Activated CD4-positive, alpha-beta T cell treated with anti-CD3 and anti-CD28 coated beads for 48 hours (primary cell): ENCODE measurements at places on chromosomes 12 and 14.

DNA sequence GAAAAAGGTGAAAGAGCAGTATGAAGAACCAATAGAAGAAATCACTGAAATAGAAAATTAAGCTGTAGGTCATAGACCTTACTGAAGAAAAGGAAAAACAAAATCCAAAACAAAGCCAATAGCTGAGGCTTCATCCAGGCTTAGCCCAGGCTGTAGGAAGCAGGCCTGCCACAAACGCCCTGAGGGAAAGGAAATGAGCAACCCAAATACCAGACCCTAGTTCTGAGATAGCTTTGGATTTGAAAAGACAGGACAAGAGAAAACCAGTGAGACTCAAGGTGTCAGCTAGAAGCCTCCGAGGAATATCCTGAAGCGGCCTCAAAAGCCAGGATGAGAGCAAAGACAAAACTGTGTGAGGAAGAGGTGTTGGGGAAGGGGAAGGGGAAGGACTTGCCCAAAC is 79.2 kb downstream of the FERMT2 start:
- DNase-seq, result no peak

DNA sequence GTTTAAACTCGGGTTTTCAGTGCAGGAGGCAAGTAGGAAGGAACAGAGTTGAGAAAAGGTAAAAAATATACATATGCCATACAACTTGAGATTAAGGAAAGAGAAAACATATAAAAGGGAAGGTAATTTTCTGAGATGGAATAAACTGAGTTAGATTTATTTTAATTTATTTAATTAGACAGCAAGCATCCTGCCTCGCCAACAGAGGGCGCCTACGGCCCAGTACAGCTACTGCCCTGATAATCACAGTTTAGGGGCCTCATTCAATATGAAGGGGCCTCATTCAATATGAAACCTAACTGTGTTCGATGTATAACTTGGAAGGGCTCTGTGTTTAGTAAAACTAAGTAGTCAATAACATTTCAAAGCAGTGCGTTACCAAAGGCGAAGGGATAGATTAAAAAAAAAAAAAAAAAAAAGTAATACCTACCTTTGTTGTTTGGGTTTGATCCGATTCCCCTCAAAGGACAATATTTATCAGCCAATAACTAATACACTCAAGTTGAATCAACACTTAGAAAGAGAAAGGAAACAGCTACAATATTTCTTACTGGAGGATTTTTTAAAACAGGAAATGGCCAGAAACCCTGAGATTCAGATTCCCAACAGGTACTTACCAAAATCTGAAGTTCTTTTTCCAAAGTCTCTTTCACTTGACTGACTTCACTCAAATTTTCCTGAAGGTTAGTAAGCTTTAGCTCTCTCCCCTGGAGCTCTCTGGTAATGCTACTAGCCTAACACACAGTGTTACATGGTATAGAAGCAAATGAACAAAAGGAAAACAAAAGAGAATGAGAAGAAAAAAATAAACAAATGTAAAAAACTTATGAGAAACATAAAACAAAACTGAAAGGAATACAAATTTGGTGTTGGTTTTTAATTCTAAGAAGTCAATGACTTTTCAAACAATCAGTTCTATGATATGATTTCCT is 70.0 kb upstream of the VPS33A start:
- DNase-seq, result peak; percentile 64

DNA sequence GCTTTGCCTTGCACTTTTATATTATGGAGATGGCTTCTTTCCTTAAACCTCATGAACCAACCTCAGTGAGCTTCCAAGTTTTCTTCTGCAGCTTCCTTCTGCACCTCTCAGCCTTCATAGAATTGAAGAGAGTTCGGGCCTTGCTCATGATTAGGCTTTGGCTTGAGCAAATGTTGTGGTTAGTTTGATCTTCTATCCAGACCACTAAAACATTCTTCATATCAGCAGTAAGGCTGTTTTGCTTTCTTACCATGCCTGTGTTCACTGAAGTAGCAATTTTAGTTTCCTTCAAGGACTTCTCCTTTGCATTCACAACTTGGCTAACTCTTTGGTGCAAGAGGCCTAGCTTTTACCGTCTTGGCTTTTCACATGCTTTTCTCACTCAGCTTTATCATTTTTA is 125.4 kb downstream of the SNAPC1 start:
- DNase-seq, result no peak

GRCh38 chr12:66549050-66549389 is 129.9 kb downstream of the GRIP1 start:
- DNase-seq, result no peak

DNA sequence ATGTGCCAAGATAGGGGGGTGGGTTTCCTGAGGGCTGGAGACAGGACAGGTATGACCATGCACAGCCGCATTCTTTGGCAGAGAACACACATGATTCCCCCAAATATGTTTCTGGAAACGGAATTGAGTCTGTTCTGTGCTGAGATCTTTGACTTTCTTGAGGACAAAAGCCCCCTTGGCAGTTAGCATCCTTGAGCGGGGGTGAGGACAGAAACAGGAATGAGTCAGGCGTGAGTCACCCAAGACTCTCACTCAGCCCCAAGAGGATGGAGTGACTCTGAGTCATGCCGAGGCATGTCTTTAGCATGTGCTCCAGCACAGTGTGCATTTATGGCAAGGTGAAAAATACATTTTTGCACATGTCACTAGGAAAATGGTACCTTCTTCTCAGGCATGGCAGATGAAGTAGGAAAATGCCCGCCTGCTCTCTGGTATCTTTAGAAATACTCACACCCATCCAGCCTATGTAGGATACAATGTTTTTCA is 52.1 kb downstream of the DAD1 start:
- DNase-seq, result peak; percentile 92

- no peak for DNase-seq
These were observed 5.2 kb downstream of the NCOR2 start for GRCh38 chr12:124562018-124562795.

- no peak for DNase-seq
These were observed 1.8 kb downstream of the SERPINA3 start for GRCh38 chr14:94613720-94614644.

DNA sequence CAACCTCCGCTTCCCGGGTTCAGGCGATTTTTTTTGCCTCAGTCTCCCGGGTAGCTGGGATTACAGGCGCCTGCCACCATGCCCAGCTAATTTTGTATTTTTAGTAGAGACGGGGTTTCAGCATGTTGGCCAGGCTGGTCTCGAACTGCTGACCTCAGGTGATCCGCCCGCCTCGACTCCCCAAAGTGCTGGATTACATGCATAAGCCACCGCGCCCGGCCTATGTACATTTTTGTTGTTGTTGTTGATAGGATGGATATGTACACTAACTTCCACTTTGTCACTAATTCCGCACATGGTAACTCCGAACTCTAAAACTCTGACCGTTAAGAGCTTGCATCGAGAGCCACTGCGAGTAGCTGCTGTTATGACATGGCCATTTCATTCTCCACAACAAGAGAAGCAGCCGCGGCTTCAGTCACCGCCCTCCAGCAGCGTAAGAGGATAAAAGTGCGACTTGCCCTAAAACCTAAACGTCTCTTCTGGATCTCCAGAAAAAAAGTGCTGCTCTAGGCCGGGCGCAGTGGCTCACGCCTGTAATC is 742 bp upstream of the MARS1 start:
- no peak for DNase-seq

DNA sequence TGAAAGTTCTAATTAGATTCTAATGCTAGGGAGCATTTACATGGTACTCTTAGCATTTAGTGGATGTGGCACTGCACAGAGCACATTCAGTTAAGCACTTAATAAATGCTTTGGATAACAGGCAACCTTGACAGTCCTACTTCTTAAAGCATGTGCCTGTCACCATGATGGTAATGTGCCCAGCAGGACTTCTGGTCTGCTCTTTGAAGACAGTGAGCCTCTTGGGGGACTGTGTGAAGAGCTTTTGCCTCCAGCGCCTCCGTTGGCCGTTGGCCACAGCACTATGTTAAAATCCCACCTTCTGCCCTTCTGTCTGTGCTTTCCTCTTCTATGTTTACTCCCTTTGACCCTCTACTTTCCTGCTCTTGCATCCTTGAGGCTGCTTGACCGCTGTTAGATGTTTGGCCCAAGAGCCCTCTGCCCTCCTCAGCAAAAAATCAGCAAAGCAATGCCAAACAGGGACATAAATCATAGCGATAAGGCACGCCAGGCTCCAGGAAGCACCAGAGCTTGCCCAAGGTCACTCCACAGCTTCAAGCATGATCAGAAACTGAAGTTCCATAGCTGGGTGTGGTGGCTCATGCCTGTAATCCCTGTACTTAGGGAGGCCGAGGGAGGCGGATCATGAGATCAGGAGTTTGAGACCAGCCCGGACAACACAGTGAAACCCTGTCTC is 8.3 kb downstream of the CDKL1 start:
- DNase-seq, result no peak

- no peak for DNase-seq
These were observed 75.5 kb downstream of the FAR2 start for GRCh38 chr12:29224572-29224971.

- peak; percentile 63 for DNase-seq
These were observed 721 bp downstream of the CABP1 start for GRCh38 chr12:120640861-120641833.

DNA sequence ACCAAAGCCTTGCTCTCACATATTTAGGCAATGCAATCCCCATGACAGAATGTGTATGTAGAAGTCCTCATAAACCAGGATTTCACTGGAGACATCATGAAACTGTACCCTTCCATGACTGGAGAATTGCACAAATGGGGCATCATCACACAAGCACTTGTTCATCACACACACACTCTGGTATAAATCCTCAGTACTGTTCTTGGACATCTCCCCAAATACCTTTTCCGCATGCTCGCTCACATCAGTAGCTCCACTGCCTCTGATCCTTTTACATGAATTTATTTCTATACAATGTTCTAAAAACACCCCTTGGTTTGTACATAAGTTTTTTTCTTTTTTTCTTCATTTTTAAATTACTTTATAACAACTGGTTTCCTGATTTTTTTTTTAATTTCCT is 3.3 kb upstream of the ING4 start:
- DNase-seq, result no peak

- peak; percentile 68 for DNase-seq
These were observed 568 bp downstream of the PPM1A start for GRCh38 chr14:60249321-60250256.

DNA sequence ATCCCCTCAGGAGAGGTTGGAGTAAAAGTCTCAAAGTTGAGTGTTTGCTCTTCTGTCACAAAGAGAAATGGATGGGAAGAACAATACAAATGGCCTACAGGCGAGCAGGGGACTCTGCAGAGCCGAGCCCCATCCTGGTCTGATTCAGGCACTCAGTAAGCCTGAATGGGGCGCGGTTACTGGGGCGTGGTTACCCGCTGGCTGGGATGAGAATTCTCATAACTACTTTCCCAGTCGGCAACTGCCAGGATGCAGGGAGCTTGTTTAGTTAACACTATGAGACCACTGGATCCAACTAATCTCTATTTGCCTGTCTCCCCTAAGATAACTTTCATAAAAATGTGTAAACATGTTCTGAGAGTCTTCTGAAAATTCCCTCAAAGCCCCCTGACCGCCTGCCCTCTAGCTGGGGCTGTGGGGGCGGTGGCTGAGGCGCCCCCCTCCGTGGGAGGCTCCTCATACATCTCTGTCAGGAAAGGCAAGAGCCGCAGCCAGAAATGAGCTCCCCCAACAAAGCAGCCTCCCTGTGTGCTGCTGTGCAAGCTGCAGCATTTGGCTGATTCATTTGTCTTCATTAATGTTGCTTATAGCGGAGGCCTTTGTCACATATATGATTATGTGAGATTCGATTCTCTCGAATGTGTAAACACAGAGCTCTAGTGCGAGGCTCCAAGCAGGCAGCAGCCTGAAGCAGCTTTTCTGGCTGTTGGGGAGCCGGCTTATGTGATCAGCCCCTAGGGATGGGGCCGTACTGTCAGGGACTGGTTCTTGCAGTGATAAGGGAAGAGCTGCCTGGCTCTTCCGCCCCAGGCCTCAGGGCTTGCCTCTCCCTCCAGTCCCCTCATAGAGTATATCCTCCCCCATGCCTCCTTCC is 126.1 kb upstream of the ARHGAP5 start:
- no peak for DNase-seq

DNA sequence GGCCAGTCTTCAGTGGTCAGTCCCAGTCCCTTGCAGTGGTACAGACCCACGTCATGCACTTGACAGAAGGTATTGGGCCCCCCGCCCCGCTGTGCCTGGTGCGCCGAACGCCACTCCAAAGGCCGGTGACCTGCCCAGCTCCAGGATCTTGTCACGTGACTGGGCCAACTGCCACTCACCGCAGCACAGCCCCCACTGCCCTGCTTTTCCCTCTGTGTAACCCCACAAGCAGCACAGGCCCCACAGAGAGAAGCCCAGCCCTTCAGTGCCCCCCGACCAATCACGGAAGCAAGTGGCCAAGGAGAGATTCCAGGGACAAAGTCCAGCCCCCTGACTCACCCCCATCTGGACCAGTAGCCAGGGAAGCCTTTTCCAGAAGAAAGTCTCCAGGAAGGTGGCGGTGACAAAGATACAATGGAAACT is 498 bp downstream of the GPR132 start:
- peak; percentile 53 for DNase-seq

GRCh38 chr12:42299392-42300308 is 26.2 kb downstream of the ZCRB1 start:
- DNase-seq, result peak; percentile 79

GRCh38 chr14:63928744-63929174 is 76.0 kb downstream of the SYNE2 start:
- no peak for DNase-seq

DNA sequence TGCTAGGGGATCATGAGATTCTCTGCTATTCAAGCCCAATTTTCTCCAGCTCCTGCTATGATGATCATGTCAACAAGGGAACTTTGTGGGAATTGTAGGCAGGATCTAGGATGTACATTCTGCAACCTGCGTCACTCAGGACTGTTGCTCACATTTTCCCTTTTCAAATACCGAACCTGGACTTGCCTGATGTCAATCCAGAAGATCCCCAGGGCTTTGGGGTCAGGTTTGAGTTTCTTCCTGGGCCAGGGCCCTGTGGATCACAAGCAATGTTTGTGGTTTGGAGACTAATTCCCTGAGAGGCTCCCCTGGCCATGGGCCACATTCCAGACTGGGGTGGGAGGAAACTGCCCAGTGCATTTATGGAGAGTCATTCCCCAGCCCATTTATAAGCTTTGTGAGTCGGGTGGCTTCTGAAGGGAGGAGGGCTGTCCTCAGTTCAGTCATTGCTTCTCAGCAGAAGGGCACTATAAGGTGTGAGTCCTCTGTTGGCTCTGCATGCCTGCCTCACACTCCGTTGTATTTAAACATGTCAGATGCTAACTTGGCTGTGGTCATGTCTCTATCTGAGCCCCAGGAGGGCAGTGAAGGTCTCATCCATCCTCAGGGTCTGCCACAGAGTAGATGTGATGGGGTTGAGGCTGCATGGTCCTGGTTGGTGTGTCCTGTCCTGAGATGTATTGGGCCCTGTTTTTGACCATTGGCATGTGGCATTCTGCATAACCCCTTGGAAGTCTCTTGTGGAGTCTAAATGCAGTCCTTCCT is 6.5 kb downstream of the KRT86 start:
- DNase-seq, result no peak

- peak; percentile 74 for DNase-seq
These were observed 101.9 kb upstream of the SFSWAP start for GRCh38 chr12:131608740-131609690.

GRCh38 chr12:19910681-19911080 is 457.7 kb upstream of the PDE3A start:
- no peak for DNase-seq
